ENCODE measurements at places on chromosomes 16 and 17. TPM values are rescaled to one million over a fixed set of nuclear protein-coding genes. Genes with fewer than 3 reads are reported as not detected.

The PRSS8 gene
- 205 TPM for total RNA-seq

The RHBDL1 gene
- 2.2 TPM for total RNA-seq

The AIPL1 gene
- not detected for total RNA-seq

The KRT33A gene
- total RNA-seq, result 0.24 TPM

The ABCC11 gene
- total RNA-seq, result 0.07 TPM

All from type B pancreatic cell (in vitro differentiated cells).